ENCODE measurements at places on chromosomes 5 and 9.
A peak's percentile ranks its signal among the peaks of the same experiment; 100 is the strongest.

DNA sequence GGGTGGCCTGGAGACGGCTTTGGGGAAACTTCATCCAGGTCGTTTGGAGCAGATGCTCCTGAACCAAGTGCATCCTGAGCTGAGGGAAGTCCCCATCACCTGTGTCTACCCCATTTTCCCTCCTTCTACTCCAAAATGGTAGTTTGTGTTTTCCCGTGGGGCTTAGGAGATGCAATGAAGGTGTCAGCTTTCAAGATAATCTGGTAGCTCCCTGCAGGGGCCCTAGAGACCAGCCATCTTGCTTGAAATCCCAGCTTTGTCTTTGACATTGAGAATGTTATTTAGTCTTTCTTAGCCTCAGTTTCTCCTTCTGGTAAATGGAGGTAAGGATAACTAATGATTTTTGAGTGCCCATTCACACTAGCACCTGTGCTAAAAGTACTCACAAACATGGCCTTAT is 77.4 kb downstream of the WWC1 start:
- no peak for DNase-seq

DNA sequence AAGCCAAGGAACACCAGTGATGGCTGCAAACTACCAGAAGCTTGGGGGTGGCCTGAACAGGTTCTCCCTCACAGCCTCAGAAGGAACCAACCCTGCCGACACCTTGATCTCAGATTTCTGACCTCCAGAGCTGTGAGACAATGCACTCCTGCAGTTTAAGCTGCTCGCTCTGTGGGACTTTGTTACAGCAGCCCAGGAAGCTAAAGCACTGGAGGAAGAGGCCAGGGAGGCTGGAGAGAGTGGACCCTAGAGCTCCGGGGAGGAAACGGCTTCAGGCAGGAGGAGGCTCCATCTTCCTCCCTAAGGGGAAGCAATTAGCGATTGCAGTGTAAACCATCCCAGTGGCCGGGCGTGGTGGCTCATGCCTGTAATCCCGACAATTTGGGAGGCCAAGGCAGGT is 25.1 kb downstream of the BARX1 start:
- no peak for DNase-seq

- no peak for DNase-seq
Measured at GRCh38 chr5:120055858-120056257, 408.2 kb upstream of the PRR16 start.

GRCh38 chr5:143801252-143801939 is 10.6 kb upstream of the HMHB1 start:
- no peak for DNase-seq

GRCh38 chr9:32404856-32405255 is 20.4 kb downstream of the ACO1 start:
- DNase-seq = no peak

GRCh38 chr5:142395334-142395733 is 70.5 kb upstream of the SPRY4 start:
- no peak for DNase-seq

- DNase-seq = no peak
Measured at GRCh38 chr5:53900677-53901076, 340.2 kb downstream of the NDUFS4 start.

GRCh38 chr5:144131261-144131660 is 39.2 kb downstream of the YIPF5 start:
- DNase-seq = no peak

DNA sequence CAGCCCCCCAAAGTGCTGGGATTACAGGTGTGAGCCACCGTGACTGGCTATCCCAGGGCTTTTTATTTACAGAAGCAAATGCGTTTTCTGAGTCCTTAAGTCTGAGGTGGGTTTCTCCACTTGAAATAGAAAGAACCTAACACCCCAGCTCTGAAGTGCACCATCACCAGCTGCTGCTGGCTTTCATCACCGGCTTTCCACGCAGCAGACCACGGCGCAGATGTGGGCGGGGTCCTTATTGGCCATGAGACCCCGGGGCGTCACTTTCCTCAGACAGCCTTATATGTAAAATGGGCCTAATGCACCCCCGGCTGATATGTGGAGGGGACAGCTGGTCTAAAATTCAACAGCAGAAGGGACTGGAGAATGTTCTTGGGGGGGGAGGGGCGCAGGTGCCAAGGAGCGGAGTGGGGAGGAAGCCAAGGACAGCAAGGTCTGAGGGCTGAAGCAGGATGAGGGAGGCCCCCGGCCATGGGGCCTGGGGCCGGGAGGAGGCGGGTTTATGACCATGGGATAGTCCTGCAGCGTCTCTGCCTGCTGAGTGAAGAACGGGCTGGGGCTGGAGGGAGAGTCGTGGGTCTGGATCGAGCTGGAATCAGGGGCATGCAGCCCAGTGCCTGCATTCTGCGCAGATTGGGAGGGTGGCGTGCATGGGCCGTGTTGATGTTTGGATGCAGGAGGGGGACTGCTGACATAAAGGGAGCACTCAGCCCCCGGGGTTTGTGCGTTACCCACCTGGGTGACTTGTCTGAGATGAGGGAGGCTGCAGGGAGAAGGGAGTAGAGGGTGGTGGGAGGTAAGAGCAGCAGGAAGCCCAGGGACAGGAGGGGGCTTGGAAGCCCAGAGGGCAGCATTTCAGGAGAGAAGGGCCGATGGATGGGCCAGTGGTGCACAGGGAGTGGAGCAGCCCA is 30.2 kb downstream of the RASGEF1C start:
- no peak for DNase-seq

GRCh38 chr9:86731511-86732063 is 215.7 kb downstream of the GAS1 start:
- no peak for DNase-seq

DNA sequence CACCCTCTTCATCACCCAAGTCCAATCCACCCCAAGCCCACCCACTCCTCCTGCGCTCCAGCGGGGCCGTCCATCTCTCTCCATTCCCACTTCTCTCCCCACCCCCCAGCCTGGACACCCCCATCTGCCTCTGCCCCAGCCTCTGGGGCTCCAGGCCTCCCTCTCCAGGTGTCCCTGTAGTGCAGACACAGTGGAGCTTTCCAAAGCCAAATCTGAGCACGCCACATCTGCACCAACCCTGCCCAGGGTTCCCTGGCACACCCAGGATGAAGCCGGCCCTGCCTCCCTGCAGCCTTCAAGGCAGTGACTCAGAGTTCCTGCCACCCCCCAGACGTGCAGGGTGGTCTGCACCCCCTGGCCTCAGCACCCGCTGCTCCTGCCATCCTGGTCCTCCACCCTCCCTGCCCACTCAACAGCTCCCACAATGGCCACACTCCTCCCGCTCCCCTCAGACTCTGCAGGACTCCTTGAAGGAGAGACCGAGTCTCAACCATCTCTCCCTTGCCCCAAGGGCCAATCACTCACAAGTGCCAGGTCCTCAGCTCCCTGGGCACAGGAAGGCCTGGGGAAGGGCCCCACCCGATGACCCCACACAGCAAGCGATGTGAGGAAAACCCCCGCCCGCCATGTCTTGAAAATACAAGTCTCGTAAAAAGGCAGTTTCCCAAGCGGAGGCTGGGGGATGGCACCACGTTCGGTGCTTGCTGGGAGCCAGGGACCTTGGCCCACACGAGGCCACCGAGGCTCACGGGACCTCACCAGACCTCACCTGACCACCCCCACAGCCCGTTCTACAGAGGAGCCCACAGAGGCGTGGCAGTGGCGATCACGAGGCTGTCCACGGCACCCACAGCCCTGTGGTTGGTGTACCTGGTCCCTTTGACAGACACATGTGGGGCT is 22.2 kb downstream of the VAV2 start:
- no peak for DNase-seq

- DNase-seq = no peak
Measured at GRCh38 chr5:78726571-78726970, 78.0 kb upstream of the LHFPL2 start.

- DNase-seq = no peak
Measured at GRCh38 chr9:134290603-134291451, 35.4 kb upstream of the RXRA start.

GRCh38 chr5:180137401-180138213 is 66.0 kb upstream of the RNF130 start:
- no peak for DNase-seq

DNA sequence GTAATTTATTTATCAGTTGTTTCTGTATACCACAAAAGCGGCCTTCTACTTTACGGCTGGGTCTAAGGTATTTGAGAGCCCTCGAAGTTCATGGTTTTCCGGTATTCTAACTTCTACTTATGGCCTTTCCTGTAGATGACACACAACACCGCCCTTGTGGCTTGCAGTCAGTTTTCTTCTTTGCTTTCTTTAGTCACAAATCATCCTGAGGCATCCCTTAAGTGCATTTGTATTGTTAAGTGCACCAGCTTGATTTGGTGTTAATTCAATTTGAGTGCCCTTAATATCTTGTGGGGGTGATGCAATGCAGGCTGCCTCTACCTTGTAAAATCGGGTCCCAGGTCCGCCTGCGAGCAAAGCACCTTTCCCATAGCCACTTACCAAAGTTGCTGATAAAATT is 511.9 kb downstream of the CCDC171 start:
- DNase-seq = no peak

GRCh38 chr9:75855509-75855908 is 35.0 kb upstream of the PCSK5 start:
- DNase-seq = no peak

DNA sequence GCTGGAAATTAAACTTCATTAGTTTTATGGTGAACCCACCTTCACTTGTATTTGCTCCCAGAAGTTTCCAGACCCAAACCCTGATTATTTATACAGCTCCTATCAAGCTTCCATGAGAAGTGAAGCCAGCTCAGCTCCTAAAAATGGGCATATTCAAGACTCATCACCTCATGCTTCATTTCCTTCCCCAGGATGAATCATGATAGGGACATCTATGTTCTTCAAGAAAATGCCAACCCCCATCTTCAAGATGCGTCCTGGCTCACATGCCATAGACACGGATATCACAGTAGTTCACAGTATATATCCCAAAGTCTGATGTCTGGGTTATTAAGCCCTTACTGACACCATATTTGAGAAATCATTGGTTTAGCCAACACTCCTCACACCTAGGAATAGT is 217.6 kb downstream of the NPR3 start:
- no peak for DNase-seq

DNA sequence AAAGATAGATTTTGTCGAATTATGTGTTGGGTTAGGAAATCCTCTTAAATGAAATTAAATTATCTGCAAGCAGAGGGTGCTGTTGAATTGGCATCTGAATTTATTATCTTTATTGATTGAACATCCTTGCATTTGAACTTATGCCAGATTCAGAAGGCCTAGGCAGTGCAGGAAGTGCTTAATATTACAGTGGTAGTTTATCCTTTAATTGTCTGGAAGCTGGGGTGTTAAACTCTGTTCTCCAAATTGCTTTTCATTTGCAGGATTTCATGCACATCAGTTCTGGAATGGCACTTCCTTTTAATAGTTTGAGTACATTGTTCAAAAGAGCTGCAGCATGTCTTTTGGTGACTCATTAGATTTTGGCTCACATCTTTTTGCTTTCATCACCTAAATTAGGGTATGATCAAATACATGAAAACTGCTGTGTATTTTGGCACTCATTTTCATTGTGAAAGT is 186.3 kb downstream of the KDM4C start:
- no peak for DNase-seq

DNA sequence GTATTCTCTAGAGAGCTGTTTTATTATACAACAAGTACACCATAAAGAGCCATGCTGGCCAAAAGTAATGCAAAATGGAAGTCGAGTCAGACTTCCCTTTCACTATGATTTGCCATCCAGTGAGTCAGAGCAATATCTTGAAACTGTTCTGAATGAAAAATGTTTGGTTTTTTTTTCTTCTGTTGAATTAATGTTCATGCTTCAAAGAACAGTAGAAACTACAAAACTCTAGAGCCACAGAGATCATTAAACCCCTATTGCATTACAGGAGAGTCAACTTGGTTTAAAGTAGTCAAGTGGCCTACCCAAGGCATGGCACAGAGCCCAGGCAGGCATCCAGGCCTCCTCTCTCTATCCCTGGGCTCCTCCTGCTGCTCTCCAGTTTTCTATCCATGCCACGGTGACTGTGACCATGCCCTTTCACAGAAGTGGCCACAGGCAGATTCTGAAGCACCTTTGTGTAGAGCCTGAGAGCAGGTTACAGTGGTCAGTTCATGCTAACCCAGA is 358.9 kb downstream of the DEPDC1B start:
- DNase-seq = peak; percentile 39

DNA sequence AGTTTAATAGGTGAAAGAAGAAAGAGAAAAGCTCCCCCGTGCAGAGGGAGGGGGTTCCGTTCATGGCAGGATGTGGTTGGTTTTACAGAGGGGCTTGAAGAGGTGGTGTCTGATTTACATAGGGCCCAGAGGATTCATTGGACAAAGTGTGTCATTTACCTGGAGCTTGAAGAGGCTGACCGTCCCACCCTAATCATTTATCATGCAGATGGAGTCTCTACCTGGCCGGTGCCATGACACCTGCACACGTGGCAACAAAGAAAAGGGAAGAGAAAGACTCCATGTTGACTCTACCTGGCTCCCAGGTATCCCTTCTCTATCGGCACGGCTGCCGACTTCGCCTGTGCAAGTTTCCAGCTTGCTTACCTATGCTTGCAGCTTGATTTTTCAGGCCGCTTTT is 35.3 kb upstream of the PRRC2B start:
- no peak for DNase-seq

- no peak for DNase-seq
Measured at GRCh38 chr9:112548836-112549595, 62.4 kb downstream of the KIAA1958 start.

- no peak for DNase-seq
Measured at GRCh38 chr5:58013542-58014258, 446.2 kb downstream of the PLK2 start.

DNA sequence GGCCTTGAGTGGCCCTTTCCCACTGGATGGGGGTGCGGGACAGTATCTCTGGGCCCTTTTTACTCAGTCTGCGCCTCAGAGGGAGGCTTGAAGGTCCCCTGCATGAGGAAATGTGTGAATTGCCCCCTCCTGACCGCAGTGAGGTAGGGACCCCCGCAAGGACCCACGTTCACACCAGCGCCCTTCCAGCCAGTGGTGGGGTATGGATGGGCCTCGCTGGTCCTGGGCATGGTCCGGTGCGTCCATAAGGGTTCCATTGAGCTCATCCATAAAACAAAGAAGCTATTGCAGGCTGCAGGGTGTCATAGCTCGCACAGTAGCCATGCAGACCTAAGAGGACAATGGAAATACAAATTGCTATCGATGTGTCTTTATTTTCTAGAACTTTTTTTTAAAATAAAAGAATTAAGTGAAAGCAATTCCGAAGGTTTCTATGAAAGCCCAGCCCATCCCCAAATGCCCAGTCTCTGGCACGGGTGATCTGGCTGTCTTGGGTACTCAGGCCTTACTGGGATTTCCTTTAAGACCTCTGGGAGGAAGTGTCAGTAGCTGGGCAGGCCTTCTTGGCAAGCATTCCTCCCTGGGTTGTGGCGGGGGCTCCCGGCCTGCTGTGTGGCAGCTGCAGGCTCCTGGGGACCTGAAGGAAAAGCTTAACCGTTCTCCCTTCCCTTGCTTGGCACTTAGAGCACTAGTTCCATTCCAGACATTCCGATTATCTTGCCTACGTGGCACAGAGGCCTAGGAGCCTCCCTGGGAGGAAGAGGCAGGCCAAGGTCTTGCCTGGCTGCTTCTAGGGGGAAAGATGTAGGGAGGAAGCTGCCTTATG is 1.5 kb upstream of the SEMA5A start:
- no peak for DNase-seq

DNA sequence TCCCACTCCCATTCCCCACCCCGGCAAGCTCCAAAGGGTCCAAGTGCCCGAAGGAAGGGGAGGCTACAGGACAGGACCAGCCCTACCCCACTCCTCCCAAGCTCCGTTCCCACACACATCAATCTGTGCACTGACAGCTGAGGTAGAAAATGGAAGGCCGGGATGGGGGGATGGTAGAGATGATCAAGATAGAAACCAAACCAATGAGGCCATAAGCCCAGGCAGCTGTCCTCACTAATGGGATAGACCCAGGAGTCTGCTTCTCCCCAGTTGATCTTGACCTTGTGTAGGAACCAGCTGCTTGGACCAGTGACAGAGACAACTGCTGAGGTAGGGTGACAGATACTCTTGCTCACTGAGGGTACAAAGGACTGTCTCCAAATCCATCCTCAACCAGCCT is 38.6 kb downstream of the B4GALT1 start:
- DNase-seq = no peak

Measured in GM06990 (cell line).